Amygdala (tissue), 56 donors: ENCODE measurements at places on chromosomes 16 and 17.

DNA sequence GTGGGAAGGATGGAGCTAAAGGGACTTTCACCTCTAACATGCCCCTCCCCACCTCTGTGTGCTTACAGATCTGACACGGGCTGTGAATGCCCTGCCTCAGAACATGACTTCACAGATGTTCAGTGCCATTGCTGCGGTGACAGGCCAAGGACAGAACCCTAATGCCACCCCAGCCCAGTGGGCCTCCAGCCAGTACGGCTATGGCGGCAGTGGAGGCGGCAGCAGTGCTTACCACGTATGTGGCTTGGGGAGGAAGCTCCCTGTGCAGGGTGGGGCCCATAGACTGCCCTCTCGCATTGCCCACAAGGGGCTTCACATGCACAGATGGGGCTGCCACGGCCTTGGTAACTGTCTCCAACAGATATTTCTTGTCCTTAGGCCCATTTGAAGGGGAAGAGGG lies 11.4 kb downstream of the PROCA1 start:
- DNase-seq, result no peak

DNA sequence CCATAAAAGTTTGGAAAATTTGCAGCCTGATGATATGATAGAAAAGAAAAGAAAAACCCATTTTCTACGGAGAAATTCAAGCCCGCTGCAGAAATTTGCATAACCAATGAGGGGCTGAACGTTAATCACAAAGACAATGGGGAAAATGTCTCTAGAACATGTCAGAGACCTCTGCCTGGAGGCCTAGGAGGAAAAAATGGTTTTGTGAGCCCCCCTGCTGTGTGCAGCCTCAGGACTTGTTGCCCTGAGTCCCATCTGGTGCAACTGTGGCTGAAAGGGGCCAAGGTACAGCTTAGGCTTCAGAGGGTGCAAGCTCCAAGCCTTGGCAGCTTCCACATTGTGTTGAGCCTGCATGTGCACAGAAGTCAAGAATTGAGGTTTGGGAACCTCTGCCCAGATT lies 1267.4 kb upstream of the GOT2 start:
- no peak for DNase-seq

GRCh38 chr16:66849549-66849948 lies 5.3 kb downstream of the CA7 start:
- DNase-seq, result no peak

DNA sequence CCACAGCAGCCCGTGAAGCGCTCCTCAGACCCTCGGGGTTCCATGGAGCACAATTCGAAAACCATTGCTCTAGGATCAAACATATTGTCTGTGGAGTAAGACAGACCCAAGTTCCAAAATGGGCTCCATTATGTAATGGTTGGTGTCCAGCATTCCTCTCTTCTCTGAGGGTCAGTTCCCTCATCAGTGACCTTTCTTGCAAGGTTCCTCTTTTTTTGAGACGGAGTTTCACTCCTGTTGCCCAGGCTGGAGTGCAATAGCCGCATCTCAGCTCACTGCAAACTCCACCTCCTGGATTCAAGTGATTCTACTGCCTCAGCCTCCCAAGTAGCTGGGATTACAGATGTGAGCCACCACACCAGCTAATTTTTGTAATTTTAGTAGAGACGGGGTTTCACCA lies 28.4 kb downstream of the PLXDC1 start:
- no peak for DNase-seq

- no peak for DNase-seq
Observed at GRCh38 chr17:36594626-36595401, 3.1 kb downstream of the DHRS11 start.
